ENCODE measurements at places on chromosomes 13 and 19.

- DNase-seq: no peak
Measured at GRCh38 chr19:47125669-47125938, 5.0 kb upstream of the SAE1 start.

GRCh38 chr19:46601318-46602224, at the start of gene CALM3:
Gene CALM3 (plus strand): TSS chr19:46601330. CDS start chr19:46601435, 105 bp downstream.
- DNase-seq: no peak

GRCh38 chr13:98824376-98825160, 72.1 kb upstream of the SLC15A1 start:
- DNase-seq: no peak

- no peak for DNase-seq
Measured at GRCh38 chr13:93559718-93560117, 333.1 kb downstream of the GPC6 start.

DNA sequence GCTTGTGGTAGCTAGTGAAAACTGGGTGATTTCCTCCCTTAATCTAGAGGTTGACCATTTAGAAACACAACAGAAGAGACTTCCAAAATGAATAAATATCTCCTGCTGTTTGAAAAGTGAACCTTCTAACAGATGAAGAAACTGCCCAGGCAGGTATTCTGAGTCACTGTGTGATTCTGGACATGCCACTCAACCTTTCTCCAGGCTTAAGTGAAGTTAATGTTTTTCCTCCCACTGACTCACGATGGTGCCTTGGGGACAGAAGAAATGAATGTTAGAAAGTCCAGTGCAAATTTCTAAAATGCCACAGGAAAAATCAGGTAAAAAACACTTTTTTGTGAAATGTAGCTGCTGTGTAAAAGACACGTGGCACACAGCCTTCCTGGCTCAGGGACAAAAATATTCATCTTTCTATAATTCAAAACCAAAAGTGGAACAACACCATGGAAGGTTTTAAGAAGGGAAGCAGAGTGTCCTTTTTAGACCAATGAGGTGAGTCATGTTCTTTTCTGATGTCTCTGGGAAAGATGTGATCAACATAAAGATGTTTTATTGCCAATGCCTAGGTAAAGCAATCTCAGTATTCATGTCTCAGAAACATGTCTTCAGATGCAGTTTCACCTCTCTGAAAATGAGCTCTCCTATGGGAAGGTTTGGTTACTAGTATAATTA, 9.1 kb downstream of the UBE2L5 start:
- DNase-seq: no peak

- DNase-seq: no peak
Measured at GRCh38 chr13:101730420-101731000, 278.0 kb downstream of the ITGBL1 start.

GRCh38 chr13:24127116-24127631, 33.3 kb upstream of the SPATA13 start:
- peak; percentile 30 for DNase-seq

GRCh38 chr13:30119476-30119875, 187.9 kb downstream of the KATNAL1 start:
- peak; percentile 52 for DNase-seq

DNA sequence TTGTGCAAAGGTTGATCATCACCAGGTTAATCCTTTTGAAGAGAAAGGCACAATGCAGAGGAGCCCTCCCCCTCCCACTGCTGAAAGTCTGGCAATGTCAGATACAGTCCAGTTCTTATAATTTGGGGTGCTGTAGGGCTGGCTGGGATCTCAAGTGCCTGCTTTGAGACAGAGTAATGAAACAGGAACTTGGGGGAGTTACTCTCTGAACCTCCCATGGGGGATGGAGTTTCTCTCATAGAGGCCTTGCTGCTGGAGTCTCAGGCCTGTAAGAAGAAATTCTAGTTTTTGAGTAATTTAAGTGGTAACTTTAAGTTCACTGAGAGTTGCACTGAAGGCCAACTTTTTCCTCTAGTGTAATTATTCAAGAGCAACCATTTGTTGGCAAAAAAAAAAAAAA, 410.5 kb downstream of the KCNRG start:
- no peak for DNase-seq

Measured in activated CD4-positive, alpha-beta T cell treated with anti-CD3 and anti-CD28 coated beads for 36 hours (primary cell).